Fibroblast of lung (primary cell): ENCODE measurements at places on chromosomes 2 and 18. TPM values are rescaled to one million over a fixed set of nuclear protein-coding genes. Genes with fewer than 3 reads are reported as not detected.
A peak's percentile ranks its signal among the peaks of the same experiment; 100 is the strongest.

GRCh38 chr2:100107906-100108647 lies 34.3 kb downstream of the AFF3 start:
- H3K27me3 ChIP-seq = peaks cover 29% of the 10 kb centered on the region
- H3K36me3 ChIP-seq = no peaks in the 10 kb centered on the region
- no peak for DNase-seq
- no peak overlapping the region for H3K4me3 ChIP-seq

DNA sequence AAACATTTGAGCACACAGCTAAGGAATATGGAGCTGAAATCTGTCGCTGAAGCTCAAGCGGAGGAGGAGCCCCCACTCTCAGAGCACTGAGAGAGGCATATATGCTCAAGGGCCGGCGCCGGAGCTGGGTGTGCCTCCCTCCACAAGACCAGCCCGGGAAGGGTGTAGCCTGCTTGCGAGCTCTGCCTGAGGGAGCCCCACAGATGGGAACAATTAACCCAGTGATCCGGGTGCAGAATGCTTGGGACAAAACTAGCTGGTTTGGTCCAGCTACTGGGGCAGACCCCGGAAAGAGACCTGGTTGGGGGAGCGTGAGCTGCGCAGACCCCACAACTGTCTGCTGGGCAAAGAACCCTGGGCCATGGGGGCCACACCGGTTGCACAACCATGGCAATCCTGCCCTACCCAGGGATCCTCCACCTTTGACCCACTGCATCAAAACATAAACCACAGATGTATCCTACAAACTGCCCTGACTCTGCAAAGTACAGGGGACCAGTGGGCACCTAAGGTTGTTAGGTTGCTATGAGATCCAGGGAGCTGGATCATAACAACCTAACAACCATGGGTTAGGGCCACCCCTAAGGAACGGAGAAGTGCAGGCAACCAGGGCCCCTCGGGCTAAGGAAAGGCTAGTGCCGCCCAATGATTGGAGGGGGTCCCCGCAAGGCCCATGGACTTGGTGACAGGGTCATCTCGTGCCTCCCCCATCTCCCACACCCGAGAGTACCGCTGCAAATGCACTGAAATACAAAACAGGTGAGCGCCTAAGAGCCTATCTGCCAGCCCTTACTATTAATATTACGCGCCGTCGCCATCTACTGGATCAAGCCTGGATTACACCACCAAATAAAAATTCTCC lies 53.4 kb upstream of the SCN1A start:
- H3K27ac ChIP-seq = no peak overlapping the region
- no peaks in the 10 kb centered on the region for H3K27me3 ChIP-seq
- peak; percentile 54 for DNase-seq
- no peaks in the 10 kb centered on the region for H3K4me1 ChIP-seq
- H3K4me3 ChIP-seq = no peak overlapping the region
- no peaks in the 10 kb centered on the region for H3K36me3 ChIP-seq

GRCh38 chr2:37156071-37156856 lies 516 bp downstream of the EIF2AK2 start:
- peak overlapping the region; percentile 79 for H3K27ac ChIP-seq
- H3K27me3 ChIP-seq = no peaks in the 10 kb centered on the region
- H3K36me3 ChIP-seq = peaks cover 3% of the 10 kb centered on the region
- peaks cover 2% of the 10 kb centered on the region for H3K4me1 ChIP-seq
- DNase-seq = peak; percentile 70

Gene RIT2
- not detected in 2 replicates for total RNA-seq

DNA sequence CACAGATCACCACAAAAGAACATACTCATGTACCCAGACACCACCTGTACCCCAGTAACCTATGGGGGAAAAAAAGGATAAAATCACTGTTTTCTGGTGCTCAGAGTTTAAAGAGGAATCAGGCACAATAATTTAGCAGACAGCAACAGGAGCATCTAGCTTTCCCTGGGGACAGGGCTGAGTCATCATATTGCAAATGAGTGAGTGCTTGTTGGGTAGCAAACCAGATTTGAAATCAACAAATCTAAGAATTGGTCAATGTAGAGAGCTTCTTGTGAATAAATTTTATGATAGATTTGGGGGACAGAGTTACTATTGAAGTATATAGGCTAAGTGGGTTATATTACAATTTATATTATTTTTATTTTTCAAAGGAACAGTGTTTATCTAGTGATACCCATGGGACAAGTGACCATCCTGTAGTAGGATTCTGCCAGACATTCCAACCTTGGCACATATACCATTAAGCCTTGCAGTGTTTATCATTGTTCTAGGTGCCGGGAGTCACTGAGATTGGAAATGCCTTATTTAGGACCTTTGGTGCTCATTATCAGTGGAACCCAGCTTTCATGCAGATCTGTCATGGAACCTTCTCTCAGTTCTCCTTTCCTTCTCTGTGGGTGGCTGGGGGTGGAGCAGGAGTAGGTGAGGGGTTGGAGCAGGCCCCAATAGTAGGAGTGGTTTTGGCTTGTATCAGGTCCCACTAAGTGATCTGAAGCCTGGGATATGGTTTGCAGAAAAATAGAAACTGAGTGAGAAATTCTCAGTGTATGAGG lies 117.2 kb downstream of the CERS6 start:
- DNase-seq = no peak
- no peaks in the 10 kb centered on the region for H3K36me3 ChIP-seq
- no peak overlapping the region for H3K27ac ChIP-seq
- H3K27me3 ChIP-seq = no peaks in the 10 kb centered on the region
- H3K4me1 ChIP-seq = peaks cover 2% of the 10 kb centered on the region

- no peak for DNase-seq
- H3K36me3 ChIP-seq = no peaks in the 10 kb centered on the region
- no peak overlapping the region for H3K4me3 ChIP-seq
- peaks cover 5% of the 10 kb centered on the region for H3K4me1 ChIP-seq
Observed at GRCh38 chr18:7898181-7898580, 331.1 kb downstream of the PTPRM start.

DNA sequence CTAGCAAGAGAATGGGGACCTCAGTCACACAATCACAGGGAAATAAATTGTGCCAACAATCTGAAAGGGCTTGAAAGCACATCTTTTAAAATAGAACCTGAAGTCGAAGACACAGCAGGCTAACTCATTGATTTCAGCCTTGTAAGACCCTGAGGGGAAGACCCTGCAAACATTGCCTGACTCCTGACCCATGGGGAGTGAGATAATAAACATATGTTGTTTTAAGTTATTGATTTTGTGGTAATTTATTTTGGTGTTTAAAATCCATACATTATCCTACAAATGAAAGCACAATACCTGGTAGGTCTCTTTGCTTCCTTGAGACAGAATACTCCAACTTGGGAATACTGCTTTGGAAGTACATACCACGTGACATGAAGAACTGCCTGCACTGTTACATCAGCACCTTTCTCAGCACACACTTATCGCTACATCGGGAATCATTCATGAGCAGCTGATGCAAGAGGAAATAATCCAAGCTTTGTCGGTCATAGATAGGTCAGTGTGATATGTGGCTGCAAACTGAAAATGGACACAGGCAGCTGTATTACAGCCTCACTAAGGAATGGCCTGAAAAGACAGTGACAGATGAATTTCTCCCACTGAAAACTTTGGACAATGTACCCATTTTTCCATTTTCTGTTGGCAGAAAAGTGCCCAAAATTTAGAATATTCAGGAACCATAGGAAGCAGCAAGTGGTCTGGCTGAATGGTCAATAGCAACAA lies 494.5 kb upstream of the MAP2 start:
- no peak for DNase-seq
- no peaks in the 10 kb centered on the region for H3K4me1 ChIP-seq
- no peaks in the 10 kb centered on the region for H3K27me3 ChIP-seq
- no peaks in the 10 kb centered on the region for H3K36me3 ChIP-seq
- H3K4me3 ChIP-seq = no peak overlapping the region
- H3K27ac ChIP-seq = no peak overlapping the region

DNA sequence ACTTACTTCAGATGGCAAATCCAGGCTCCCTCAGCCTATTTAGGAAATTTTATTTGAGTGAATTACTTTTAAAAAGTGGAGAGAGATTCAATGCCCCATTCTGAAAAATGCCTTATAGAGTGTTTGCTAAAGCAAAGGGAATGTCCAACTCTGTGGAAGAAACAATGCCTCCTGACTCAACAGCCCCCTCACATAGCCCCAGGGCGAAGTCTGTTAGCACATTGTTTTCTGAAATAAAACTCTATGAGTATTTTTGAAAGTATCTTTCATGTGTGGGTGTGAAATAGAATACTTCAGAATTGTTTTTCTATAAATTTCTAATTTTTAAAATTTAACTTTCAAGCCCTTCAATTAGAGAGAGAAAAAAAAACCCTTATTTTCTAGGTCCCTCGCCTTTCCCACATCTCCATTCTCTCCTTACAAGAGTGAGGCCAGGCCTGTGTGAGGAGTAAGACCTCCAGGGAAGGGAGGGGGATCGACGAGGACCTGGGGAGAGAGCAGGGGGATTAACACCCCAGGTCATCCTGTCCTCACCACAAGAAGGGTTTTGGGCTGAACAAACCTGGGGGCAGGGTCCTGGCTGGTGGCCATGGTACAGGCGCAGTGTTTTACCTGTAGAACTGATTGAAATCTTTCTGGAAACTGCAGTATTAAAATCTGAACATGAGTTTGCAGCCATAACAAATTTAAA lies 141.4 kb downstream of the SNTG2 start:
- H3K36me3 ChIP-seq = no peaks in the 10 kb centered on the region
- no peak overlapping the region for H3K27ac ChIP-seq
- H3K27me3 ChIP-seq = no peaks in the 10 kb centered on the region
- no peak for DNase-seq
- no peak overlapping the region for H3K4me3 ChIP-seq

- no peaks in the 10 kb centered on the region for H3K4me1 ChIP-seq
- no peak overlapping the region for H3K27ac ChIP-seq
- H3K36me3 ChIP-seq = no peaks in the 10 kb centered on the region
- no peaks in the 10 kb centered on the region for H3K27me3 ChIP-seq
Observed at GRCh38 chr2:183068561-183068960, 10.0 kb upstream of the DUSP19 start.

GRCh38 chr2:34652636-34653035 lies 1053.5 kb upstream of the FAM98A start:
- no peaks in the 10 kb centered on the region for H3K36me3 ChIP-seq
- H3K4me1 ChIP-seq = no peaks in the 10 kb centered on the region
- no peak overlapping the region for H3K27ac ChIP-seq
- DNase-seq = peak; percentile 2
- no peak overlapping the region for H3K4me3 ChIP-seq

Gene GDF7
- under 0.01 and 0.33 TPM in 2 replicates for total RNA-seq

- peak overlapping the region; percentile 26 for H3K4me3 ChIP-seq
- peak overlapping the region; percentile 64 for H3K27ac ChIP-seq
- peak; percentile 83 for DNase-seq
Observed at GRCh38 chr2:164920430-164920829, 34.9 kb downstream of the SLC38A11 start.

DNA sequence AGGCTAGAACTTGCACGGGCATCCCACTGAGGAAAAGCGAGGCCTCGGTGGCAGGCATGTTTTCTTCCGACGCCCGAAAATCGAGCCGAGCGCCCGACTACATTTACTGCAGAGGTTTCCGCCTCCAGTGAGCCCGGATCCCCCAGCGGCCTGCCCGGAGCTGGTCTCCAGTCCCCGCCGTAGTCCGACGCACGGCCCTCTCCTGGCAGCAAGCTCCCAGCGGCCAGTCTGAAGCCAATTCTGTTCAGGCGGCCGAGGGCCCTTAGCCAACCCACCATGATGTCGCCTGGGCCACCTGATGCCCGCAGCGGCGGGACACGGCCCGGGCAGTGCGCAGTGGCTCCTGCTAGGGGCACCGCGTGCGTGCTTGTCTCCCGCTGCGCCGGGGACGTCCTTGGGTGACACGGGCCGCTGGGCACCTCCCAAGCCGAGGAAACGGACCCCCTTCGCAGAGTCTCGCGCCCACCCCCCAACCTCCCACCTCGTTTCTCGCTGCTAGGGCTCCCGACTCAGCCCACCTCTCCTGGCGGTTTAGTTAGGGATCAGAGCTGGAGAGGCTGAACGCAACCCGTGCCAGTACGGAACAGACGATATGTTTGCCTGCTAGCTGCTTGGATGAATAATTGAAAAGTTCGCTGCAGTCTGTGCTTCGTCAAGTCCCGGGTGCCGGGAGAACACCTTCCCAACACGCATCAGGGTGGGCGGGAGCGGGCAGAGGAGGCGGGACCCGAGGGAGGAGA lies 5.3 kb downstream of the ONECUT2 start:
- H3K27me3 ChIP-seq = peaks cover 62% of the 10 kb centered on the region
- H3K36me3 ChIP-seq = no peaks in the 10 kb centered on the region
- no peaks in the 10 kb centered on the region for H3K4me1 ChIP-seq
- H3K27ac ChIP-seq = no peak overlapping the region
- DNase-seq = no peak

- DNase-seq = no peak
- H3K27ac ChIP-seq = no peak overlapping the region
- H3K4me1 ChIP-seq = peaks cover 9% of the 10 kb centered on the region
- H3K4me3 ChIP-seq = no peak overlapping the region
Observed at GRCh38 chr2:120858361-120859106, 122.9 kb downstream of the GLI2 start.

GRCh38 chr2:230503798-230504197 lies 87.8 kb downstream of the SP100 start:
- H3K27ac ChIP-seq = no peak overlapping the region
- no peaks in the 10 kb centered on the region for H3K27me3 ChIP-seq
- peaks cover 2% of the 10 kb centered on the region for H3K36me3 ChIP-seq
- H3K4me1 ChIP-seq = no peaks in the 10 kb centered on the region
- H3K4me3 ChIP-seq = no peak overlapping the region

- peak overlapping the region; percentile 70 for H3K27ac ChIP-seq
- peaks cover 17% of the 10 kb centered on the region for H3K4me1 ChIP-seq
- H3K27me3 ChIP-seq = no peaks in the 10 kb centered on the region
- peak; percentile 89 for DNase-seq
- peak overlapping the region; percentile 8 for H3K4me3 ChIP-seq
Observed at GRCh38 chr2:234881413-234882241, 70.2 kb upstream of the SH3BP4 start.

- no peaks in the 10 kb centered on the region for H3K4me1 ChIP-seq
- H3K4me3 ChIP-seq = peak overlapping the region; percentile 74
- no peaks in the 10 kb centered on the region for H3K36me3 ChIP-seq
- peak overlapping the region; percentile 19 for H3K27ac ChIP-seq
- no peak for DNase-seq
Observed at GRCh38 chr2:171158790-171159371, 1.8 kb downstream of the TLK1 start.
